AG08395 (cell line): ENCODE measurements at places on chromosomes 4 and X.

DNA sequence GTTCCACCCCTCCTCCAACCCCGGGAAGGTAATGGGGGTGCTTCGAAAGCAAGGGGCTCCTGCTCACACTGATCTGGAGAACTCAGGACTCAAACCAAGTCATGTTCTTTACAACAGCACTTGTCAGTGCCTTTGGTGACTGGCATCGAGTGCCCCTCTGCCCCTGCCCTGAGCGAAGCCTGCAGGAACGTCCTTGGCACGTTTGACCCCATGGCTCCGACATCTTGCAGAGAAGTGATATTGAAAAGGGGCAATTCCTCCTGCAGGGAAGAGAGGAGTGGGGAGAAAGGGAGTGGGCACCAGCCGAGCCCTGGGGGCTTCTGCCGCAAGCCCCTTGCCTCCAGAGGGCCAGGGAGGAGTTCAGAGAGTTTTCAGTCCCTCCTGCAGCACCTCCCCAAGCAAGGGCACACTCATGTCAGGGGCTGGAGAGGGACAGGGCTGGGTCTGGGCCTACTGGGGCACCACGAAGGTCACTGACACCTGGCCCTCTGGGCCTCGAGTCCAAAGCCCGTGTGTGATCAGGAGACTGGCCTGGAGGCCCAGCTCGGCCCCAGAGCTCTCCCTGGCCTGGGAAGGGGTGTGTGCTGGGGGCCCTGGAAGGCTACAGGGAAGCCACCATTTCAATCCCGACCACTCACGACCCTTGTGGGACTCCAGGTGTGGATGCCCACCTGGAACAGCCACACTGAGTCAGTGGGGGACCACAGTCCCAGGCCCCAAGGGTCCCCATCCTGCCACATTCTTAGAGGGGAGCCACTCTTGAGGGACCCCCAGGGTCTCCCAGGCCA, 94.9 kb upstream of the NKX1-1 start:
- no peak for DNase-seq

- no peak for DNase-seq
Observed at GRCh38 chr4:1975880-1976279, 32.9 kb downstream of the NELFA start.

- no peak for DNase-seq
Observed at GRCh38 chr4:140871368-140871767, 115.2 kb upstream of the TBC1D9 start.

DNA sequence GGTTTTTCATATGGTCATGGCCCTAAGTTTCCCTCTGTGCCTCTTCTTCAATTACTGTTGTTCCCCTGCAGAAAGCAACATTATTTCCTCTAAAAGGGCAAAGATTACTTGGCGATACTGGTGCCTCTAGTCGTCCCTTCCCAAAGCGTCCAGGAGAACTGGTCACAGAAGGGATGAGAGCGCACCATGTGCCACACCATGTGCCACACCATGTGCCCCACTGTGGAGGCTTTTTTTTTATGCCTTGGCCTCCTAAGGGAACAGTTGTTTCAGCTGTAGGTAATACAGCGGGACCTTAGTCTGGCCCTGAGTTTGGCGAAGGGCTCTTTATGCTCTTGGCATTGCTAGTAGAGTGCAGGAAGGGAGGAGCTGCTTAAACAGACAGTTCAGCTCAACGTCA, 11.5 kb upstream of the FGG start:
- DNase-seq, result no peak

GRCh38 chr4:183012879-183013729, 86.0 kb upstream of the WWC2 start:
- DNase-seq, result no peak

- no peak for DNase-seq
Observed at GRCh38 chr4:41957634-41958033, 22.4 kb downstream of the TMEM33 start.

DNA sequence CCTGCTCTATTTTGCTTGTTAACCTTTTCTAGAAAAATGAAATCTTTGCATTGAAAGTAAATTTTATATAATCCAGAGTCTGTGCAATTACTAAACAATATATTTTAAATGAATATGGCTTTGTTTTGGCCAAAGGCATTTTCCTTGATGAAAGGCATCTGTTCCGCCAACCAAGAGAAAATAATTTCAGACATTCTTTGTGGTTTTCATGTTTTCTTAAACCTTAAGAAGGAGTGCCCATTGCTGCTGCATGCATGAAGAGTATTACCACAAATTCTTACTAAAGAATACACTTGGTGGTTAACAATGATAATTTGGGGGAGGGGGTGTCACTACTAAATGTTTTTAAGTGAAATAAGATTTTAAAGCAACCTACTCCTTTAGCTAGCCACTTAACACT, 2.7 kb upstream of the PDGFC start:
- no peak for DNase-seq

DNA sequence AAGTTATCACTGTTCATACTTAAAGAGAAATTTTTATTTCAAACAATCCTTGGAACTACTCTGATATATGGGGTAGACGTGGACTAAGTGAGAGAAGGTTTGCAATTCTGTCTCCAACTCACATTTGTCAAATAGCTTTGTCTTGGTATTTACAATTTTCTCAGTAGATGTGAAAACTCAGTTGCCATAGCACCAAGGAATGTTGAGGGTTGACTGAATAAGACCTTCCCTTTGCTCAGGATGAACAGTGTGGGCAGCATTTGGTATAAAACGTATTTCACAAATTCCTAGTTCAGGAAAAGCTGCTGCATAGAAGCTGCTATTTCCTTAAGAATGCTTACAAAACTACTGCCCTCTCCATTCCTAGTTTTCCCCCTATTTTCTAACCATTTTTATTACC, 399.5 kb downstream of the NKX6-1 start:
- no peak for DNase-seq

- DNase-seq, result peak; percentile 21
Observed at GRCh38 chr4:163331629-163332376, 593 bp downstream of the NPY1R start.
